Activated CD8-positive, alpha-beta memory T cell treated with anti-CD3 and anti-CD28 coated beads for 4 hours (primary cell): ENCODE measurements at places on chromosomes 2 and 18.

- no peak for DNase-seq
Measured at GRCh38 chr18:12946549-12947284, 1.1 kb upstream of the SEH1L start.

GRCh38 chr2:162343492-162343823 is 474 bp upstream of the GCA start:
- no peak for DNase-seq

GRCh38 chr18:29560270-29560669 is 1383.3 kb upstream of the CDH2 start:
- no peak for DNase-seq

- DNase-seq = no peak
Measured at GRCh38 chr2:18467749-18468360, 92.6 kb downstream of the RDH14 start.

DNA sequence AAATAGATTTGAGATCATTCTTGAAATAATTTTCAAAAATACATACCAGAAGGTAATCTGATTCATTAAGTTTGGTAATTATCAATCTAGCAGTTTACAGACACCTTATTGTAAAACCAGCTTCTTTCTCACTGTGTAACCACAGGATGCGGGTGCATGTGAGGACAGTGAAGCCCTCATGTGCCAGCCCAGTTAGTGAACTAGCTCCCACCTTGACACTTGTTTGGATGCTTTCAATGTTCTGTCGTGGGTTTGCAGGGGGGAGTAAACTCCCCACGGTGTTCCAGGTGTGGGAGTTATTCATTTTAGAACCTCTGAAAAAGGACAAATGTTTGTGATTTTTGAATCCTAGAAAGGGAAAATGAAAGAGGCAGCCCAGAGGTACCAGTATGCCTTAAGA is 59.0 kb downstream of the WDSUB1 start:
- no peak for DNase-seq

DNA sequence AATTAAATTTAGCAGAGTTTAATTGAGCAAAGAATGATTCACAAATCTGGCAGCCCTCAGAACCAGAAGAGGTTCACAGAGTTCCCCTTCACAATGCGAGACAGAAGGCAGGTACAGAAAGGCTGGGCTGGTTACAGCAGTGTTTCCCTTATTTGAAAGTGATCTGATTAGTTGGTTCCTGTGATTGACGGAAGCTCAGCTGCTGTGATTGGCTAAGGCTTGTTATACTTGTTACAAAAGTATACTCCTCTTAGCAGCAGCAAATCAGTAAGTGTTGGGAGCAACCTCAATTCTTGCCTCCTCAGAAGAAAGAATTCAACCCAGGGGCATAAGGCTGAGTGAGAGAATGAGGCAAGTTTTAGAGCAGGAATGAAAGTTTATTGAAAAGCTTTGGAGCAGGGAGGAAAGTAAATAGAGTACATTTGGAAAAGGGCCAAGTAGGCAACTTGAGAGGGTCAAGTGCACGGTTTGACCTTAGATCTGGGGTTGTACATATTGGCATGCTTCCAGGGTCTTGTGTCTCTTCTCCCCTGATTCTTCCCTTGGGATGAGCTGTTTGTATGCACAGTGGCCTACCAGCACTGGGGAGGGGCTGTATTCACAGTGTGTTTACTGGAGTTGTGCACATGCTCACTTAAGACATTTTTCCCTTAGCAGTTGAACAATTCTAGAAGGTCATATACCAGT is 431.8 kb upstream of the RAB12 start:
- DNase-seq = no peak

GRCh38 chr2:114661971-114662939 is 219.8 kb downstream of the DPP10 start:
- no peak for DNase-seq

DNA sequence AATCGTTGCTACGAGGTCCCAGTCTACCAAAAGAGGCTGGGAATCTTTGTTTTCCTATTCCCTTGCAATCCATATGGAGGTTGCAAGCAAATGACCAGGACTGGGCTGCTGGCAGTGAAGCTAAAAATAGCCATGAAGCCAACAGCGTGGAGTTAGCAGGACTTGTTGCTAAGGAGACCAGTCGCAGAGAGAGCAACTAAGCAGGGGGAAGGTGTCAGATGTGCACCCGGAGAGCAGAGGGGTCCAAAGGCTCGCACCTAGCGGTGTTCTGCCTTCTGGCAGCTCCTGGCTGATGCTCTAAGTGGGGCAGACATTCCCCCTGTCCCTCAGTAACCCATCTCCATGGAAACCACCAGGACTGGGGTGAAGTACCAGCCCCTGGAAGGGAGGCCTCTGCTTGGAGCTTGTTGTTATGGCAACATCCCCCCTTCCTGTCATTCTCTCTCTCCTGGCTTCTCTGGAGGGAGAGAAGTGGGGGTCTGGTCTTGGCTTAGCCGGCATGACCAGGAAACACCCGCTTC is 84.6 kb downstream of the DNMT3A start:
- DNase-seq = no peak

- no peak for DNase-seq
Measured at GRCh38 chr18:8515142-8515865, 93.9 kb upstream of the RAB12 start.

- DNase-seq = no peak
Measured at GRCh38 chr2:118813601-118814339, 33.7 kb downstream of the EN1 start.
